ENCODE measurements at places on chromosomes 3 and 15.
A peak's percentile ranks its signal among the peaks of the same experiment; 100 is the strongest.

GRCh38 chr15:57314221-57314620 is 62.1 kb upstream of the CGNL1 start:
- no peak for DNase-seq

- no peak for DNase-seq
Observed at GRCh38 chr3:38575279-38575843, 74.1 kb downstream of the SCN5A start.

GRCh38 chr15:28913171-28913765 is 27.5 kb downstream of the APBA2 start:
- no peak for DNase-seq

DNA sequence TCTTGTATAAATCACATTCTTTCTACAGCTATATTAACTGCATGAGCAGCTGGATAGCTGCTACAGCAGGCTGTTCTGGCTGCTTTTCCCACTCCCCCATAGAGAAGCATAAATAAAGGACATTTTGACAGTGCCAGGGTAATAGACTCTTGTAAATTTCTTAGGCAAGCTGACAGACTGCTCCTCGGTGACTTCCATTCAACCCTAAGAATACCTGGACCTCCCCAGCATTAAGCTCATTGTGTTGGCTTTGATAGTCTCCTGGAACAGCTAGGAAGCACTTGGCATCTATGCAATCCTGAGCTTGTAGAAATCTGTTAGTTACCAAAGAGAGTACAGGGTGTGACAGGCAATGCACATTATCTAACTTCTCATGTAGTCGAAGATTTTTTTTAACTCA is 475.4 kb downstream of the AGBL1 start:
- no peak for DNase-seq

- DNase-seq, result no peak
Observed at GRCh38 chr15:46856839-46857502, 860.3 kb upstream of the SEMA6D start.

DNA sequence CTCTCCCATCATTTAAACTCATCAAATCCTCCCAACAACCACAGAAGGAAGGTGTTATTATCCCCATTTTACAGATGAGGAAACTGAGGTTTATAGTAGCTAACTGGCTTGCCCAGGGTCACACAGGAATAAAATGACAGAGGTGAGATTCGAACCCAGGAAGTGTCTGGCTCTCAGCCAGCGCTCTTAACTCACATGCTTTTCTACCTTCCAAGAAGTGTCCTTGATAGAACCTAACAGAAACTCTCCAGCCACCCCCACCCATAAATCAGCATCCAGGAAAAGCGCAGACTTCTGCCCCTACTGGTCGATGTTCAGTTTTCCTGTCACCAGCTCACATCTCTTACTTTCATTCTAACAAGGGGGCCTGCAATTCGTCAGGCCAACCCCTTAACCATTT is 51.7 kb downstream of the SPATA12 start:
- DNase-seq, result no peak

DNA sequence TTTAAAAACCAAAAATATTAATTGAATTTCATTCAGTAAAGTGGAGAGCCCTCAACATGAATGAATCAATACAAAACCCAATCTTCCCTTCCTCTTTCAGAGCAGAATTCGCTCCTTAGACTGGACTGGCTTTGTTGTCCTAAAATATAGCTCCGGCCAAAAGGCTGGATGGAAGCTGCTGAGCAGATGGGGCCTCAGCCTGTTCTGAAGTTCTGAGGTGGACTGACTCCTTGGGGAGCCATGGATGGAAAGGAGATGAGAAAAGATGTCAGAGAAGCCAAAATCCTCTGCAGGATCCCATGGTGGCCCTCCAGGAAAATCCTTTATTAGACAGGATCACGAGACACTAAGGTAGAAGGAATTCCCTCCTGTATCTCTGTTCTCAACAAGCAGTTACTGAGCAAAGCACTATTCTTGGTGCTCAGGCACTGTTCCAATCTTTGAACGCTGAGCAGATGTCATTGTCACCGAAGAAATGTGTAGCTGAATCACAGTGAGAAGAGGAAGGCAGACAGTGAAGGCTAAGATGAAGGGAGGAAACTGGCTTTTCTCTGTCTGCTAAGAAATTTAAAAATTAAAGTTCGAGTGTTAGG is 122.0 kb downstream of the SEMA6D start:
- no peak for DNase-seq

DNA sequence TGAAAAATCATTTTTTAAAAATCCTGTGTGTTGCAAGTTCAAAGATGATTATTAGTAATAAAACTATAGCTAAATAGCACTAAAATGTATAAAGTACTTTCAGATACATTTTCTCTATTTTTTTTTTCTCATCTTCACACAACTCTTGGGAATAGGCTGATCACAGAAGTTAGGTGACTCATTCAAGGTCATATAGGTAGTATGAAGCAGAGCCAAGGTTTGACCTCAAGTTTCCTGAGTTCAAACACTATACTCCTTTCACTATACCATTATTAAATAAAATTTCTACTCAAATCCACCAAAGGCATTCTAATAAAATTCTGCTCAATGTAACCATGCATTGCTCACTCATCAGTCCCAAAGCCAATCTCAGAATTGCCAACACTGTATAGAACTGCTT is 21.3 kb downstream of the FRMD5 start:
- no peak for DNase-seq

GRCh38 chr3:186354100-186354499 is 7.9 kb downstream of the DGKG start:
- no peak for DNase-seq

DNA sequence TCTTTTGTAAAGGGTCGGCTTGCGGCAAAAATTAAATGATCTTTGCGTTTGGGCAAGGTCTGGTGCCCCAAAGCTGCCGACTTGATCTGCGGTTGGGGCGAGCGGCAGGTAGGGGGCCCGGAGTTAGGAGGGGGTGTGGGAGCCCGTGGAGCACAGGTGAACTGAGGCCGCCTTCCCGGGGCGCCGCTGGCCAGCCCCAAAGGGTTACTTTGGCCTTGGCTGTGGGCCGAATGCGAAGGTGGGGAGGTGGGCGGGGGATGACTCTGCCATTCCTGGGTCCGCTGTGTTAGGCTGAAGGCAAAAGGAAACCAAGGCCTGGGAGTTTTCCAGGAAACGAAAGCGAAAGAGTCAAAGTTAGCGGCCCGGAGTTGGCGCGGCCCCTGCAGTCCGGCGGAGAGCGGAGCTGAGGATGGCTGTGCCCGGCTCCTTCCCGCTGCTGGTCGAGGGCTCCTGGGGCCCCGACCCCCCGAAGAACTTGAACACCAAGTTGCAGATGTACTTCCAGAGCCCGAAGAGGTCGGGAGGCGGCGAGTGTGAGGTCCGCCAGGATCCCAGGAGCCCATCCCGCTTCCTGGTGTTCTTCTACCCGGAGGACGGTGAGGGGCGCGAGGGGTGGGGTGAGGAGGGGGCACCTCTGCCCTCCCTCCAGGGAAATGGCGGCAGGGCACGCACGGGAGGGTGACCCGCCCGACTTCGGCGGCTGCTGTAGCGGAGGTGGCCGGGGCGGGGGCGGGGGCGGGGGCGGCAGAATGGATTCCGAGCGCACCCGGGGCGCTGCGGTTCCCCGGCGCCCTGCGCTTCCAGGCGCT is at the start of gene PARP14:
Gene PARP14 (plus strand): TSS at position 365 of the 809 bp plus-strand sequence. CDS start 45 bp downstream, at position 410.
- DNase-seq, result no peak

DNA sequence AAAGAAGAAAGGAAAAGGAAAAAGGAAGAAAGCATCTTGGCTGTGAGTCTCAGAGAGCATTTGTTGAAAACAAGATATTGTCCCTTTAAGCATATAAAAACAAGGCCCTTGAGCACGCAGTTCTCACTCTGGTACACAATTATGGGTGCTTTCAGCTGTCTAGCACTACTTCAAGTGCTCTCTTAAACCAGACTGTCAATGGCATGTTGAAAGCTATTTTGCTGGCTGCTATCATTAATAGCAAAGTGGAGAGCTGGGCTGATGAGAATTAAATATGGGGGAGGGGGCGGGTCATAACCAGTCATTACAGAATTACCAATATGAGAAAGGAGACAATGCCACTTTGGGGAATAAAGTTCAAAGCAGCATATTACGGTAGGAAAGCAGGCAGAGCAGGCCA is 9.3 kb downstream of the TLE3 start:
- DNase-seq, result no peak

GRCh38 chr15:32739522-32740063 is 21.8 kb downstream of the GREM1 start:
- DNase-seq, result no peak

DNA sequence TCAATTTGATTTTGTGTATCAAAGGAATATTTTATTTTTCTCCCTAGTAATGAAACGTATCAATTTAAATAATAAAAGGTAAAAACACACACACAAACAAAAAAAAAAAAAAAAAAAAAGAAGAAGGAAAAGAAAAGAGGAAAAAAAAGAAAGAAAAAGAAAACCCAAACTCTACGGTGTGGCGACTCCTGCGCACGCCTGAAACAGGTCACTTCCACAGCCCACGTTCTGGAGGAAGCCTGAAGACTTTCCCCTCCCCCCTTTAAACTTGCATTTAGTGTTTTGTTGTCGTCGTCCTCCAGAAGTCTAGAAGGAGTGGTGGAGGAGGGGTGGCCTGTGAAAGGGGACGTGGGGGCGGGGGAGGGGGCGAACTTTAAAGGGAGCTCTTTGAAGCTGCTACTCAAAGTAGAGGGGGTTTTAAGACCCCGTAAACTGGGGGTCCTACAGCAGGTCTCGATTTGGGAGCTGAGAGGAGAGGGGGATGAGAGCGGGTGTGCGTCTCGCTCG is 2.3 kb upstream of the TLE3 start:
- DNase-seq, result no peak

DNA sequence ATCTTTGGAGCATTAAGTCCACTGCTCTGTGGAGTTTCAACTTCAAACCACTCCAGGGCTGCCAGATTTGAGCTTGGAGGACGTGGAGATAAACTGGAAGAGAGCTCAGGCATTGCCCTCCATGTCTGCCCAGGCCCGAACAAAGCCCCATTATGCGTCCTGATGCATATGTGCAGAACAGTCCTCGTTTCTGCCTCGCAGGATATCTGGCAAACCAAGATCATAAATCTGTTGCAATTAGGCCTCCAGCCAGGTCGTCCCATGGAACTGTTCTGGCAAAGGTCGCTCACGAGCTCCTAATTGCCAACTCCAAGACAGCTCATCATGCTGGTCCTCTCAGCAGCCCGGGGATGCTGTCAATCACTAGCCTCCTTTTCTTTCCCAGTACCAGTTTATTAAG is 91.2 kb downstream of the SEMA5B start:
- no peak for DNase-seq

DNA sequence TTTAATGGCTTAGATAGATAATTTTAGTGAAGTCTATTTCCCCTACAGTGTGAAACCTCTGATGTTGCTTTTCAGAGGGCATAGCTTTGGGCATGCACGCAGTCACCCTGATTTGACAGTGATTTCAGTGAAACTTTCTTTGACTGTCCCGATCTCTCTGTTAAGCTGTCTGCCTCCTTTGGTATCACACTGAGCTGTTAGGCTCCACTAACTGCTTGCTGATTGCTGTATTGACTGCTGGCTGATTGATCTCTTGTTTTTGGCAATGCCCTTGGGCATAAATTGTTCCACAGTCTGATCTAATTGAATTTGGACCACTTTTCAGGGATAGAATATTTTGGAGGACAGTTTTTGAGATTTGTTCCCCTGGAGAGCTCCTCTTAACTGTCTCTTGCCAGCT is 68.5 kb upstream of the CCDC54 start:
- no peak for DNase-seq

- DNase-seq, result no peak
Observed at GRCh38 chr15:63593705-63594671, 3.2 kb upstream of the FBXL22 start.

GRCh38 chr3:25246913-25247312 is 181.2 kb upstream of the RARB start:
- DNase-seq, result no peak

GRCh38 chr15:62883938-62884479 is 158.5 kb upstream of the TPM1 start:
- peak; percentile 99 for DNase-seq

GRCh38 chr3:52682016-52682415 is 3.7 kb downstream of the PBRM1 start:
- DNase-seq, result no peak
